T follicular helper cell (primary cell): ENCODE measurements at places on chromosomes 7 and 10.

- DNase-seq: no peak
Observed at GRCh38 chr7:4755045-4755444, 20.4 kb upstream of the AP5Z1 start.

DNA sequence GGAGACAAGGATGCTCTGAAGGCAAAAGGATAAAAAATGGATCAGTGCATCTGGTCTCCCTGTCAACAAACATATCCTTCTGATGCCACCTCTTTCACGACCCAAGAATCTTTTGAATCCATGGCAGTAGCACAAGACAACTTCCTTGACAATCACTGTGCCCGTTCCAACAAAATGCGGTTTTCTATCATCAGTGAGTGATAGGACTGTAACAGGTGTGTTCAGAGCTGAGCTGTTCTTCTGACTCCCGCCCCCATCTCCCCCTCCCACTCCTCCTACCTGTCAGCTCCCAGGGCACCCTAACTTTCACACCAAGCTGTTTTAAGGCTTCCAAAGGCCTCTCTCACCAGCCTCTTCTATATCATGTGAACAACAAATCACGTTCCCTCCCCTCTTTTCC is 74.8 kb downstream of the PARD3 start:
- no peak for DNase-seq

GRCh38 chr7:82530361-82530760 is 86.8 kb upstream of the CACNA2D1 start:
- no peak for DNase-seq

- DNase-seq: no peak
Observed at GRCh38 chr7:99943641-99944496, 14.4 kb upstream of the GJC3 start.

DNA sequence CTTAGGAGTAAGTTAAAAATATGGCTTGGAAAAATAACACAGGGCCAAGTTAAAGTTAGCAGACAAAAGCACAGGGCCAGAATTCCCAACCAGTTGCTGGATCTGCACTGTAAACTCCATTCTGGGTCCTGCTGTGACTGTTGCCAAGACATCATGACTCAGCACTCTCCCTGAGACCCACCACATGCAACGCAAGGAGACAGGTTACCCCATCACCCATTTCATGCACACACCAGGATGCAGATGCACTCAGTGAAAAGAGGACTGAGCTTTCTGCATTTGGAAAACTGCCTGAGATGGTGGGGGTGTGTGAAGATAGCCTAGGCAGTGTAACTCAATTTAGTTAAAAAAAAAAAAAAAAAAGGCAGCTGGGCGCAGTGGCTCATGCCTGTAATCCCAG is 97.6 kb upstream of the ZNF438 start:
- DNase-seq: no peak

GRCh38 chr10:79123547-79123963 is 54.8 kb downstream of the ZMIZ1 start:
- no peak for DNase-seq

DNA sequence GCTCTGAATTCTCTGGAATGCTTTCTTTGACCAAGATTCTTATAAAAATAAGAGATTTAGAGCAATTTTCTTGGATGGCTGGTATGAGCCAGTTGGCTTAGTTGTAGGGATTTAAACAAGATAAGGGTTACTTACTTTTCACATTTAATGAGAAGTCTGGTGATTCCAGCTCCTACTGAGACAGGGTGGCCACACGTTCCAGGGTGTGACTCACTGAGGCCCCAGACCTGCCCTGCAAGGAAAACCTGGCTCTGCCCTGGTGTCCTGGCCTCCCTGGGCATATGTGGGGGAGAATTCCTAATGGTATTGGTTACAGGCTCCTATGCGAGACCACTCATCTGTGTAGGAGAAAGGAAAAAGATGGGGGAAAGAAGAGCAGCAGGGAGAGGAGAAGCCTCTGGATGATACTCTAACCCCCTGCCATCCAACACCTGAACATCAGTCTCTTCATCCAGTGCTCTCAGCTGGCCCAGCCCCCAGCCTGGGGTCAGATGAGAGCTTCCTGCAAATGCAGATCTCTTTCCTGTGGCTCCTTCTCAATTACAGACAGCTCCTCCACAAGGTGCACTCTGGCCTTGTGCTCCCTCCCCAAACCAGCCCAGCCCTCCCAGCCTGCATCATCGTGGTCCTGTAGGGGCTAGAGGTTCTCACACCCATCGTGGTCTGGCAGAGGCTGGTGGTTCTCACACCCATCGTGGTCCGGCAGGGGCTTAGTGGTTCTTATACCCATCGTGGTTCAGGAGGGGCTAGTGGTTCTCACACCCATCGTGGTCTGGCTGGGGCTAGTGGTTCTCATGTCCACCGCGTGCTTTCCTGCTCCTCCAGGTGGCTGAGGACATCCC is 139.9 kb downstream of the EGFR start:
- DNase-seq: no peak

DNA sequence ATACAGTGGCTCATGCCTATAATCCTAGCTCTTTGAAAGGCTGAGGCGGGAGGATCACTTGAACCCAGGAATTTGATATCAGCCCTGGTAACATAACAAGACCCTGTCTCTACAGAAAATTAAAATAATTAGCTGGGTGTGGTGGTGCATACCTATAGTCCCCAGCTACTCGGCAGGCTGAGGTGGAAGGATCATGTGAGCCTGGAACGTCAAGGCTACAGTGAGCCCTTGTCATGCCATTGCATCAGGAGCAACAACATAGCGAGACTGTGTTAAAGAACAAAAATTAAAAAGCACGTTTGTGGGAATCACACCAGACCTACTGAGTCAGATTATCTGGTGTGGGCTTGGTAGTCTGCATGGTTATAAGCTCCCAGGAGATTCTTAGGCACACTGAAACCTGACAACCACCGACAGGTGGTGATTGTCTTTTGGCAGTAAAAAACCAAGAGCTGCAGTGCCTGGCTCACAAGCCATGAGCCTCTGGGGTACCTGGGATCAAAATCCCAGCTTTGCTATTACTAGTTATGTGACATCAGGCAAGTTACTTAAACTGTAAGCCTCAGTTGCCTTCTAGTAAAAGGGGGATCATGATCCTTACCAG is 146.9 kb downstream of the SND1 start:
- DNase-seq: no peak

DNA sequence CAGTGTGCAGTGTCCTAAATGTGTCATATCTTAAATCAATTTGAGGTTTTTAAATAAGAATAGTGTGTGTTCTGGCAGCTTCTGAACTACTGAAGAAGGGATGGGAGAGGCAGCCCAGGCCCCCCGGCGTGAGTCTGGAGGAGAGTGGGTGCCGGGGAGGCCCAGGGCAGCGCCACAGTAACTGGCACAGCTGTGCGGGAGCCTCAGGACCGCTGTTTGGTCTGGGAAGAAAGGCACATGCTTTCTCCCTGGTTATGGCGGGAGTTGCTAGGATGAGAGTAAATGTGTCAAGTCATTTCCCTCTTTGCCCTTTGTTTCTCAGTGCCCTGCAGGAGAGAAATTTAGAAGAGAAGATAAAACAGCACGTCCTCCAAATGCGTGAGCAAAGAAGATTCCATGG is 31.9 kb upstream of the PWWP2B start:
- DNase-seq: no peak

DNA sequence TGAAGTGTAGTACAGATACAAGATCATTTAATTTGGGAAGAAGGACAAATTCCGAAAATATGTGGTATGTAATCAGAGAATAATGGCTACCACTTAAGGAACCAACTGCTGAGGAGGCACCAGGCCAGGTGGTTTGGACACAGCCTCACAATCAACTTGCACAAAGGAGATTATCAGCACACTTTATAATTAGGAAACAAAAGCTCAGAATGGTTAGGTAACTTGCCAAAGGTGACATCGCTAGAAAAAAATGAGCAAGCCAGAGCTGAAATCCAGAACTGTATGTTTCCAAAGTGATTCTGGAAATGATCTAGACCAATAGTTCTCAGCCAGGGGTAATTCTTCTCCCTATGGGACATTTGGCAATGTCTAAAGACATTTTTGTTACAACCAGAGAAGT is 36.6 kb downstream of the ERCC6 start:
- no peak for DNase-seq

GRCh38 chr7:158325530-158326381 is 261.9 kb downstream of the PTPRN2 start:
- no peak for DNase-seq

- no peak for DNase-seq
Observed at GRCh38 chr10:108861181-108861754, 1062.0 kb downstream of the XPNPEP1 start.

DNA sequence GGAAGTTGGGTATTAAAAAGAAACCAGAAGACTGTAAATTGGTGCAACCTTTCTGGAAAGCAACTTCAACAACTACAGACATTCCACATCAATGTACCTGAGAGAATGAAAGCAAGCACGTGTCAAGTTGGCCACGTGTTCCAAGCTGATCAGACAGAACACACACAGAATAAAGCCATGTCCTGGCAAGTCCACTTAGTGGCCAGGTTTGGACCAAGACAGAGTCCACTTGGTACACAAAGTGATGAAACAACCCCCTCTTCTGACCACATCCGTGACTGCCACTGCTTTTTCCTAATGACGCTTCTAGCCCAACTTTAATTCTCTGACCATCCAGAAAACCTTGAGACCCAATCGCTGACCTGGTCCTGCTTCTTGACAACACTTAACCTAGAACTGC is 109.4 kb downstream of the ABLIM1 start:
- DNase-seq: no peak

- no peak for DNase-seq
Observed at GRCh38 chr7:102892631-102893278, 20.0 kb upstream of the LRRC17 start.

- no peak for DNase-seq
Observed at GRCh38 chr7:146096994-146097393, 19.6 kb upstream of the CNTNAP2 start.

- DNase-seq: no peak
Observed at GRCh38 chr10:131750171-131750895, 150.5 kb upstream of the PPP2R2D start.

DNA sequence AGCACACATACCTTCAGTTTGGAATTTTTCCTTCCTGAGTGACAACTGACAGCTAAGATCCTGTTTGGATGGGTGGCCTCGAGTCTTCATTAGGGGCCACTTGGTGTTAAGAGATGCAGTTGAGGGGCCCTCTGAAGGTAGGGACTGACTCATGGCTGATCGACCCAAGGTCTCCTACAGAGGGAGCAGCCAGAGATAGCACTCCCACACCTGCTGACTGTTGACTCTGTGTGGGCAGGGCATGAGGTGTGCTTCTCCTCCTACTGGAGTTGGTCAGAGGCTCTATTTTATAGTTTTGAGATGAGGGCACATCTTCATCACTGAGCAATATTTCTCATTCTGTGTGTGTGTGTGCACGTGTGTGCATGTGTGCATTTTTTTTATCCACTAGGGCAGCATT is 378.8 kb upstream of the PODXL start:
- DNase-seq: no peak

GRCh38 chr10:119003572-119004289 is 25.8 kb upstream of the NANOS1 start:
- DNase-seq: no peak

GRCh38 chr10:86225103-86225782 is 141.4 kb downstream of the GRID1 start:
- no peak for DNase-seq

DNA sequence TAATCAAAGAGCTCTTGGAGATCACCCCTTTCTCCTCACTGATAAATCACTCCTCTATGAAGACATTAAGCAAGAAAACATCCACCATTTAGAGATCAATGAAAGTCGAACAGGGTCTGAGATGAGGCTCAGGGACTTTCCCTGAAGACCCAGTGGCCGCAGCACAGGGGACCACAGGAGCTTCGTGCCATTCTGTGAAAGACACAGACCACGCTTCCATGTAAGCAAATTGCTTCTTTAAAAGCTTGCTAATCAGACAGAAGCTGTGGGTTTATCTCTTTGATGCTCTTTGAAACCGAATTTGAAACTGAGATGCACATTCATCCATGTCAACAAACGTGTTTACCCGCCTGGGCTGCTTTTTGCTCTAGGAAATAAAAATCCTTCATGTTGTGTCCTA is 231.9 kb upstream of the PPP2R2D start:
- DNase-seq: no peak

- no peak for DNase-seq
Observed at GRCh38 chr10:122054048-122055025, 65.4 kb downstream of the TACC2 start.

- no peak for DNase-seq
Observed at GRCh38 chr10:85492684-85493083, 873.9 kb downstream of the GRID1 start.

DNA sequence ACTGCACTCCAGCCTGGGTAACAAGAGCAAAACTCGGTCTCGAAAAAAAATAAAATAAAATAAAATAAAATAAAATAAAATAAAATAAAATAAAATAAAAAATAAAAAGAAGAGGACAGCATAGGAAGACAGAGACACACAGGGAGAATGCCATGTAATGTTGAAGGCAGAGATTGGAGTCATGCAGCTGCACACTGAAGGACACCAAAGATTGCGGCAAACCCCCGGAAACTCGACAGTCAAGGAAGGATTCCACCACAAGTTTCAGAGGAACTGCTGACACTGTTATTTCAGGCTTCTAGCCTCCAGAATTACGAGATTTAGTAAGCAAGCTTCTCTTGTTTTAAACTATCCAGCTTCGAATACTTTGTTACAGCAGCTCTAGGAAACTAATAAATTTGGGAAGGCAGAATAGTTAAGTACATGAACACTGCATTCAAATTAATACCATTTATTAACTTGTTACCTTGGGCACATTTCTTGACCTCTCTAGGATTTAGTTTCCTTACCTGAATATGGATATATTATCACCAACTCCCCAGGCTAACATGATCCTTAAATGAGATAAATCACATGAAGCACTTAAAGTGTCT is 9.5 kb downstream of the CPED1 start:
- DNase-seq: no peak

DNA sequence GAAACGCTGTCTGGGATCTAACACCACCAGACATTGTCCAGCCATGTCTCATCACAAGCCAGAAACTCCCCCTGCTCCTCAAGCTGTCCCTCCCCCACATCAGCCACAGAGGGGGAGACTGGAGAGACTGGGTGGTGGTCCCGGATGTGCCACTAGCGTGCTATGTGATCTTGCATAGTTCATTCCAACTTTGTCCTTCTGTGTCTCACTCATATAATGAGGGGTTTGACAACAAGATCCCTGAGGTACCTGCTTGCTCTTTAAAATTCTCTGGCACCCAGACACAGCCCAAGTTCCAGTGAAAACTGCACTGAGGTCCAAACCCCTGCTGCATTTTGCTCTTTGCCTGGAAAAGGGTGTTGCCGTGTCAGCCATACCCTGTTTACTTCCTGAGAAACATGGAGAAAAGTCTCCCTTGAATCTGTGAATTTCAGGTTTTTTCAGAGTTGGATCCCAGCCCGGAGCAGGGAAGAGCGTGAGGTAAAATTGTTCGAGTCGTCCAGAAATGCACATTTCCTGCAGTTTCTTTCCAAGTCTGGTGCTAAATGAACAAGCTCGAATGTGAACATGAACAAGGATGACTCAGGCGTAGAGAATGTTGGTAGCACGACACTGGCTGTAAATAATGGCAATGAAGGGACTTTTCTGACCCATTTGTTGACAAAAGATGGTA is 156.6 kb downstream of the CCDC3 start:
- no peak for DNase-seq

DNA sequence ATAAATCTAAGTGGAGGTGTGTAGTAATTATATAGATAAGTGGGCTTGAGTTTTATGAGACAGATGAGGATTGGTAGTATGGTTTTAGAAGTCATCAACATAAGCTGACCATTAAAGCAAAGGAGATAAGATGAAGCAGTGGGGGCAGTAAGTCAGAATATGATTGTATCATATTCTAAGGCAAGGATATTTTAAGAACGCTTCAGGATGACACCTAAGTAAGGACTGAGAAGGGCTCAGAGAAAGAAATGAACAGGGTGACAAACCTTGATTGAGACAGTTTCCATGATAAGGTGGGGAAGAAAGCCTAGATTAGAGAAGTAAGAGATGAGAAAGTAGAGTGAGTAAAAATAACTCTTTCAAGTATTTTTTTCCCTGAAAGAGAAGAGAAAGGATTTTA is 567.2 kb downstream of the ATRNL1 start:
- no peak for DNase-seq
